Nephron progenitor cell (in vitro differentiated cells): ENCODE measurements at places on chromosomes 5 and 9.

DNA sequence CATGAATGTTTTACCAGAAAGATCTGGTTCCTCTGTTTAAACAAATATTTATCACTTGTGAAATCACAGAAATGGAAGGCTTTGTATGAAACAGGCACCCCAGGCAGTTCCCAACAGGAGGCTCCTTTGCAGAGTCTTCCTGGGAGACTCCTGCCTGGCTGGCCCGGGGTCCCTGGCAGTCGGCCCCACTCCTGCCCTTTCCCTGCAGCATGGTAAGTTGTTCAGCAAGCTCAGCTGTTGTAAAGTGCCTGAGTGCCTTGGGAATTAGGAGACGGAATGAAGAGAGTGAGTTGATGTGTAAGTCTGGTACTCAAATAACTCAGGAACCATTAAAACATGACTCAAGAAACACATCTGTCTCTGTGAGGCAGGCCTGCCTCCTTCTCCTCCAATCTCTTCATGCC lies 17.5 kb upstream of the LHFPL2 start:
- peaks cover 37% of the 10 kb centered on the region for H3K4me1 ChIP-seq
- no peak overlapping the region for H3K4me3 ChIP-seq
- H3K36me3 ChIP-seq = no peaks in the 10 kb centered on the region
- no peak overlapping the region for H3K27ac ChIP-seq

- peaks cover 51% of the 10 kb centered on the region for H3K4me1 ChIP-seq
- H3K27me3 ChIP-seq = peaks cover 14% of the 10 kb centered on the region
- no peak for DNase-seq
- no peak overlapping the region for H3K27ac ChIP-seq
- H3K36me3 ChIP-seq = no peaks in the 10 kb centered on the region
Observed at GRCh38 chr9:136254381-136255165, 9.0 kb upstream of the QSOX2 start.

- H3K27ac ChIP-seq = no peak within 1 kb of the TSS
- H3K4me1 ChIP-seq = peaks cover 52% of the 10 kb centered on the region
- H3K4me3 ChIP-seq = peak within 1 kb of the TSS; percentile 91
- no peaks in the 10 kb centered on the region for H3K36me3 ChIP-seq
- peak; percentile 84 for DNase-seq
Observed at GRCh38 chr5:100903039-100903887, at the start of gene ST8SIA4. TSS of gene ST8SIA4 (minus strand) at chr5:100903282. CDS start at chr5:100902955, 327 bp downstream.

DNA sequence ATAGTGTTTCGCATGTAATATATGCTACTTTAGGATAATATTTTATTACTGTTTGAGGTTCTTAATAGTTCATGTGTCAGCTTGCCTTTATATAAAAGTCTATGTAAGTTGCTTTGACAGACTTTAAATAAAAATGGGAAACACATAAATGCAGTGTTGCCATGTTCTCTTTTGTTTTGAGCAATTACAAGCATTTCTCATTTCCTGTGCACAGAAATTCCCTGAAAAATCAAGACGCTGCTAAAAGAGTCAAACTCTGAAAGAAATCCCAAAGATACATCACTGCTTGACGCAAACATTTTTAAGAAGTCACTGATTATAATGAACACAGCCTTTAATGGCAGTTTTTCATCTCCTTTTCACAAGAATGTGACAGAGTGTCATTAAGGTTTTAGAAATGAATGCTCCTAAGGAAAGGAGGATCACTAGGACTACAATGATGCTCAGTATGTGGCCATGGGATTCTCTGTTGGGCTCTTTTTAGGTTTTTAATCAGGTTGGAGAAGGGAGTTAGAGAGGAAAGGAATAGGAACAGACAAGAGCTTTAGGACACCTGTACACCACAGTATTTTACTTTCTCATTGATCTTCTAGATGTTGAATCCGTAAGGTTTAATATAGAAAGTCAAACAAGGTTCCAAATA lies 29.4 kb downstream of the ZCCHC7 start:
- peaks cover 3% of the 10 kb centered on the region for H3K4me1 ChIP-seq
- H3K27me3 ChIP-seq = no peaks in the 10 kb centered on the region
- peaks cover 28% of the 10 kb centered on the region for H3K36me3 ChIP-seq
- H3K27ac ChIP-seq = no peak overlapping the region
- DNase-seq = no peak

- no peak overlapping the region for H3K27ac ChIP-seq
- H3K4me1 ChIP-seq = peaks cover 4% of the 10 kb centered on the region
- H3K4me3 ChIP-seq = no peak overlapping the region
- no peak for DNase-seq
- H3K36me3 ChIP-seq = no peaks in the 10 kb centered on the region
Observed at GRCh38 chr5:16654647-16655334, 38.0 kb upstream of the RETREG1 start.

GRCh38 chr9:127520941-127521918 lies 69.9 kb downstream of the LRSAM1 start:
- H3K4me3 ChIP-seq = no peak overlapping the region
- H3K4me1 ChIP-seq = peaks cover 34% of the 10 kb centered on the region
- DNase-seq = peak; percentile 10

GRCh38 chr5:110371725-110372041 lies 354.8 kb downstream of the TMEM232 start:
- H3K4me1 ChIP-seq = peaks cover 25% of the 10 kb centered on the region
- no peaks in the 10 kb centered on the region for H3K36me3 ChIP-seq
- no peak overlapping the region for H3K27ac ChIP-seq
- H3K4me3 ChIP-seq = no peak overlapping the region

DNA sequence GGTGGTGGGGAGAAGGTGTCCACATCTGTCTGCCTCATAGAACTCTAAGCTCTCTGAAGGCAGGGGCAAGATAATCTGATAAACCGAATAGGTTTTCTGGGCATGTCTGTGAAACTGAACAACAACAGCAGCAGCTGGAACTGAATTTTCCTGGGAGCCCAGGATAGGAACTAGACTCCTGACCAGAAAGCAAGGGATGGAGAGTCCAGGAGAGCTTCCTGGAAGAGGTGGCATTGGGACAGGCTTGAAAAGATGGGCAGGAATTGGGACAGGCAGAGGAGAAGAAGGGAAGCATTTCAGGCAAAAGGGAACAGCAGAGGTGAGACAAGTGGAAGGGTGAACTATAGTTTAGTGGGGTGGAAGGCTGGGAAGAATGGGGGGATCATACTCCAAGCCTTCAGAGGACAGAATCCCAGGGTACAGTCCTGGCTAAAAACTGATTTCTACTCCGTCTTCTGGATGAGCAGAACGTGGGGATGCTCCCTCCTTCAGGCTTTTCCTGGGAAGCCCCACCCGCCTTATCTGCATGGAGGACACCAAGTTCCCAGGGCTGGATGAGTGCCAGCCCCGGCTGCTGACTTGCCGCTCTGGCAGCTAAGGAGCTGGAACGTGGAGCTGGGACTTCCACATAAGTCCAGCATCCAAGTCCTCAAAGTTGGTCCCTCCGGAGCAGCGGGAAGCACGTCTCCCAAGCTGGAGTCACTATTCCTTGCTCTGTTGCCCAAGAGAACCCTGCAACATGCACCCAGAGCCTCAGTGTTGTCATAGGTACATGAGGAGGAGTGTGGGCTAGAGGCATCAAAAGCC lies 13.9 kb upstream of the KIF12 start:
- H3K36me3 ChIP-seq = no peaks in the 10 kb centered on the region
- H3K27ac ChIP-seq = no peak overlapping the region
- H3K4me3 ChIP-seq = peak overlapping the region; percentile 8
- peaks cover 21% of the 10 kb centered on the region for H3K4me1 ChIP-seq

- no peaks in the 10 kb centered on the region for H3K4me1 ChIP-seq
- no peak overlapping the region for H3K27ac ChIP-seq
- no peaks in the 10 kb centered on the region for H3K36me3 ChIP-seq
- no peak for DNase-seq
Observed at GRCh38 chr9:127283917-127284497, 19.4 kb downstream of the GARNL3 start.

DNA sequence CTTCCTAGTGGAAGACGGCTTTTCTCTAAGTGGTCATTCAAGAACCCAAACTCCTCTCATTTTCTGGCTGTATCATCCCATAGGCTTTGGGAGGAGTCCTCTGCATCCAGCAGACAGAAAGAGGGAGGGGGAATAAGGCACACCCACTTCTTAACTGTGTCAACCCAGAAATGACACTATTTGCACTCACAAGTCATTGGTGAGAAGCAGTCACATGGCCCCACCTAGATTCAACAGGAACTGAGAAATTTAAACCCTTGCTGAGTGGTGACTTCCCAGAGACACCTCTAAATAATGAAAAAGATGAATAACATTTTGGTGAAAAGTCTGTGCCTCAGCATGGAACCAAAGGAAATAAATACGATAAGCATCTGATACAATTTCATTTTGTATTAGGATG lies 120.0 kb downstream of the MCTP1 start:
- H3K27ac ChIP-seq = no peak overlapping the region
- no peaks in the 10 kb centered on the region for H3K27me3 ChIP-seq
- H3K36me3 ChIP-seq = no peaks in the 10 kb centered on the region
- H3K4me3 ChIP-seq = no peak overlapping the region
- no peaks in the 10 kb centered on the region for H3K4me1 ChIP-seq

GRCh38 chr5:167701051-167701450 lies 590.4 kb upstream of the WWC1 start:
- no peak overlapping the region for H3K27ac ChIP-seq
- H3K36me3 ChIP-seq = no peaks in the 10 kb centered on the region
- no peak overlapping the region for H3K4me3 ChIP-seq
- DNase-seq = no peak
- peaks cover 27% of the 10 kb centered on the region for H3K4me1 ChIP-seq

DNA sequence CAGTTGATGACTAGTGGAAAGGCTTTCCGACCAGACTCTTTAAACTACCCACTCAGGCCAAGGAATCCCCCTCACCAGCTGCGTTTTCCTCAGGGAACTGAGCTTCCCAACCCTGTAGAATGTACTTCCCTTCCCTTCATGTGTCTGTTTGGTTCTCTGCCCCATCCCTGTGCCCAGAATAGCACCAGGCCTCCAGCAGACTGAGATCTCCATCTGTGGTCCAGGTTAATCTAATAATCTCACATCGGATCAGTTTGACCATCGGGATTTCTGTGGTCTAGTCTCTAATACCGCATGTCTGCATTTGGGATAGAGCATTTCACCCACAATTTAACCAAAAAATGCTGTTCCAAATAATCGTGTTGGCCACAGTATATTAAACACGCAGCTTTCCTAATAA lies 237.2 kb downstream of the ROR2 start:
- DNase-seq = no peak
- peaks cover under 1% of the 10 kb centered on the region for H3K27me3 ChIP-seq
- peaks cover 6% of the 10 kb centered on the region for H3K4me1 ChIP-seq
- no peak overlapping the region for H3K4me3 ChIP-seq
- H3K36me3 ChIP-seq = peaks cover 13% of the 10 kb centered on the region

DNA sequence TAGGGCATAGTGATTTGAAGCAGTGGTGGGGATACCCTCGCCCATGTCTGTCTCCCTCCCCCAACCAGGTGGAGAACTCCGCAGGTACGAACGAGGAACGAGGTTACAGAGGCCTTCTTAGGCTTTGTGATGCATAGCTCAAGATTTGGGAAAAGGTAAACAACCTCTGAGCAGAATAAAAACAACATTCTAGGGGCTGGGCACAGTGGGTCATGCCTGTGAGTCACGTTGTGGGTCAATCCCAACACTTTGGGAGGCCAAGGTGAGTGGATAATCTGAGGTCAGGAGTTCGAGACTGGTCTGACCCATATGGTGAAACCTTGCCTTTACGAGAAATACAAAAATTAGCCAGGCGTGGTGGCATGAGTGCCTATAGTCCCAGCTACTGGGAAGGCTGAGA lies 3.6 kb upstream of the LCP2 start:
- no peaks in the 10 kb centered on the region for H3K36me3 ChIP-seq
- H3K4me1 ChIP-seq = peaks cover 42% of the 10 kb centered on the region
- peaks cover 3% of the 10 kb centered on the region for H3K27me3 ChIP-seq
- no peak overlapping the region for H3K4me3 ChIP-seq

DNA sequence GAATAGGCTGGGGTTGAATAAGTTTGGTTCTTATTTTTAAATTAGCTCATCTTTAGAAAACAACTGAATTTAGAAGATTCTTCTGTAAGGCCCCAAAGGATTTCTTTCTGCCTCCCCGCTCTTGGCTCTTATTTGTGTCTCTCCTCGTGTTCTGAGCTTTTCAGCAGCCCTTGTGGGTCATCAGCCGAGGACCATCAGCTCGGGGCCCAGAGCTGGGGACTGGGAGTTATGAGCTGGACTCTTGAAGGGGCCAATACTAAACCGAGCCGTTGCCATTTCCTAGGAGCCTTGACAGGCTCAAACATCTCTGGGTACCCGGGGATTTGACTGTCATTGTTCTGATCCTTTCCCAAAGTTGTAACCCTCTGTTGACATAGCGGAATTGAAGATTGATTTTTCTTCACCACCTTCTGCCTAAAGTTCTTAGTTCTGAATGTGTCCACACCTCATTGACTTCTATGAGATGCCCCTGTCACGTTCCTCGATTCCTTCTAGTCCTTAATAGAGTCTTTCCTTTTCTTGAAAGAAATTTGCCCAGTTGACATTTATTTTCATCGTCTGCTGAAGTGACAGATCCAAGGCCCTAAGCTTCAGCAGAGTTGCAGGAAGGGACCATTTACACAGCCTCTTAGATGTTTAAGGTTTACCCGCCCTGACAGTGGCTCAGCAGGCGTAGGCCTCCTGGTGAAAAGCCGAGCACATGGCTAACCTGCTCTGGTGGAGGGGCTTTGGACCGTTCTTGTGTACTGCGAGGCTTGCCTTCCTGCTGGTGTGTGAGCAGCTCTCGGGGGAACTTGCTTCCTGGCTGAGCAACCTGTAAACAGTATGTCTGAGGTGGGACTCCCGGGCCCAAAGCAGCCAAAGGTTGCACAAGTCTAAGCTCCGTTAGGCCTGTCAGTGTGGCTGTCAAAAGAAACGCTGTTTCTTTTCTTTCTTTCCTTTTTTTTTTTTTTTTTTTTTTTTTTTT lies 24.0 kb downstream of the ABL1 start:
- peaks cover 77% of the 10 kb centered on the region for H3K36me3 ChIP-seq
- no peak overlapping the region for H3K4me3 ChIP-seq
- peaks cover 64% of the 10 kb centered on the region for H3K4me1 ChIP-seq
- H3K27me3 ChIP-seq = peaks cover 3% of the 10 kb centered on the region

GRCh38 chr9:36163786-36164170 lies 5.4 kb upstream of the CCIN start:
- H3K4me3 ChIP-seq = no peak overlapping the region
- DNase-seq = no peak
- H3K36me3 ChIP-seq = peaks cover 23% of the 10 kb centered on the region
- peaks cover 4% of the 10 kb centered on the region for H3K27me3 ChIP-seq
- H3K27ac ChIP-seq = no peak overlapping the region

DNA sequence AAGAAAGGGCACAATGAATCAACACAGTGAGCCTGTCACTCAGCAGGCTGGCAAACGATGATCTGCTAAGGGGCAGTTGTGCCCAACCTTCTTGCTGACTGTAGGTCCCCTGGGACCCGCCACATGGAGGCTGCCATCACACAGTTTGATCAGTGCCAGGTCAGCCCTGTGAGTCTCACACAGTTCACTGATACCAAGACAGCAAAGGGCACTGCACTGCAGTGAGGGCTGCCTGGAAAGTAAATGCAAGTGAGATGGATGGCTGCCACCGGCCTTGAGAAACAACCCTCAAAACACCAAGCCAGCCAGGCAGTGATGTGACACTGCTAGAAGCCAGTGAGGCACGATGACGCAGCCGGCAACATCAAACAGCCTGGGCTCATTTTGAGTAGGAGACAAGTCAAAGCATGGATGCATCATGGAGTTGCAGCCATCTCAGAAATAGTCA lies 30.3 kb downstream of the FOXD1 start:
- peak; percentile 28 for DNase-seq
- H3K36me3 ChIP-seq = peaks cover 6% of the 10 kb centered on the region
- H3K27me3 ChIP-seq = peaks cover 45% of the 10 kb centered on the region
- H3K4me1 ChIP-seq = peaks cover 57% of the 10 kb centered on the region
- H3K27ac ChIP-seq = peak overlapping the region; percentile 36
- no peak overlapping the region for H3K4me3 ChIP-seq

- peaks cover 9% of the 10 kb centered on the region for H3K27me3 ChIP-seq
- no peaks in the 10 kb centered on the region for H3K36me3 ChIP-seq
- no peak overlapping the region for H3K4me3 ChIP-seq
- DNase-seq = peak; percentile 60
- peaks cover 4% of the 10 kb centered on the region for H3K4me1 ChIP-seq
Observed at GRCh38 chr9:105901514-105902109, 207.3 kb downstream of the TMEM38B start.
